ENCODE measurements at places on chromosomes 4 and X.

GRCh38 chrX:149467461-149467860, 37.6 kb downstream of the IDS start:
- DNase-seq = no peak

- no peak for DNase-seq
These were observed 40.1 kb upstream of the RPA4 start for GRCh38 chrX:96843566-96843965.

DNA sequence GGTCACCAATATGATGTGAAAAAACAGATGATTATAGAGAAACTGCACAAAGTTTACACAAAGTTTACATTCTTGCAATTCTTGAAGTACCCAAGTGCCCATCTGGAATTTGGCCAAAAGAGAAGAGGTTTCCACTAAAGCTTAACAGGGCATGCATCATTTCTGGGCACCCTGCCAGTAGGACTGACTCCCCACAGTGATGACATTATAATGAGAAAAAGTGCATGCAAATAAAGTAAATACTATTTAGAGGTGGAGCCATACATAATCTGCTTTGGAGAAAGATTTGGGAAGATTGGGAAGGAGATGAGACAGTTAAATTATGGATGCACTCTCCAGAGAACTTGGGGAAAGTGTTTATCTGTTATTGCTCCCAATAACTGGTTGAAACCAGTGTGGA, 93.7 kb upstream of the TRPC3 start:
- no peak for DNase-seq

GRCh38 chr4:89357340-89357739, 49.7 kb upstream of the GPRIN3 start:
- no peak for DNase-seq

DNA sequence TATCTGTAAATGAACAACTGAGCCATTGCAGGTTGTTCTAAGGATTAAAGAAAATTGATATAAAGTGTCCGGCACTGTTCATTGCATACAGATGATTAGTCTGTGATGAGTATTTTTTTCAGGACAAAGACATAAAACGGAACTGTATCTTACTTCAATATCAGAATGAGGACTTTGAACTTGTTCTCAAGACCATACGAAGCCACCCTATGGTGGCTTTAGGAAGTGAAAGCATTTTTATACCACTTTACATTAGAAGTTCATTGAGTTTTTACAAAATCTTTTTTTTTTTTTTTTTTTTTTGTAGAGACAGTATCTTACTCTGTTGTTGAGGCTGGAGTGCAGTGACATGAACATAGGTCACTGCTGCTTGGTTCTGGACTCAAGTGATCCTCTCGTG, 45.2 kb upstream of the TRIM2 start:
- DNase-seq = no peak

GRCh38 chr4:81549984-81550383, 78.3 kb upstream of the RASGEF1B start:
- no peak for DNase-seq

DNA sequence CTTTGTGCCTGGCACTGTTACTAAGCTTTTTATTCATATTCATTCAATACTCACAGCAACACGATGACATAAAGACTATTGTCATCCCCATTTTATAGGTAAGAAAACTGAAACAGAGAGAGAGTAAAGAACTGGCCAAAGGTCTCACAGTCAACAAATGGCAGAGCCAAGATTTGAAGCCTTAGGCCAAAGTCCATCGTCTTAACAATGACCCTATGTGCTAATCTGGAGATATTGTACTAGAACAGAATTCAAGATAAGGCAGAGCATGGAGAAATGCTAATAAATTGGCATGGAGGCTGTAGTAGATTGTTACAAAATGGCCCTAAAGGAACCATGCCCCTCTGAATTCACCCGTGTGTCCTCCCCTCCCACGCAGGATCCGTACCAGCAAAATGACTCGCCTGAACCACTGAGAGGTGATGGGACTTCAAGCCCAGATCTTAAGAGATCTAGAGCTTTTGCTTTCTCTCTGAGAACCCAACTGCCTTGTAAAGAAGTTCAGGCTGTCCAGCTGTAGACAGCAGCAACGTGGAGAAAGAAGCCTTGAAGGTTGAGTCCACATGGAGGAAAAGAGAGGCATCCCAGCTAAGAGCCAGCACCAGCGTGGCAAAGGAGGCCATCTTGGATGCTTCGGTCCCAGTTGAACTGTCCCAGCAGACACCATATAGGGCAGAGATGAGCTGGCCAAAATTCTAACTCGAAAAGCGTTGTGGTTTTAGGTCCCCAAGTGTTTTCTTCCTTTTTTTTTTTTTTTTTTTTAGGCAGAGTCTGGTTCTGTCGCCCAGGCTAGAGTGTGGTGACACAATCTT, 52.8 kb upstream of the RBM47 start:
- DNase-seq = no peak

DNA sequence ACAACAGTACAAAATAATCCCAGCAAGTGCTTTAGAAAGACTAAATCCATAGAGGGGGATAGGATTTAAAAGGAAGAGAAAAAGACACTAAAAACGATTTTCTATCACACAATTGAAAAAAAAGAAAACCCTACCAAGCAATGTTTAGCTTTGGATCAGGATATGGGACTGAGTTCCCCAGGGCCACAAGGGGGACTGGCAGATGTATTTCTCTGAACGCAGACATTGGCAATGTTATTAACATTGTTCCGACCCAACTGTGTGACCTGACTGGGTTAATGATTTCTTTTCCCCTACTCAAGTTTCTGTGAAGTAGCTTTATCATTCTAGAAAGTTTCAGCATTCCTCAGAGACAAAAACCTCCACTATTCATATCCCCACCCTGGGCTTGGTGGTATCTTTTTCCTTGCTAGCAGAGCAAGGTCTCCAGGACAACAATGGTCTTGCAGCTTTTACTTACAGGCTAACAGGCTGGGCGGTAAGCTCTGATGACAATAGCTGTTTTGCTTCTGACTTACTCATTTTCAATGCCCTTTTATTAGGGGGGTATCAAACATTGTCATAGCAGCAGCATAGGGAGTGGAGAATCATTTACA, 25.8 kb downstream of the SLC7A11 start:
- no peak for DNase-seq

DNA sequence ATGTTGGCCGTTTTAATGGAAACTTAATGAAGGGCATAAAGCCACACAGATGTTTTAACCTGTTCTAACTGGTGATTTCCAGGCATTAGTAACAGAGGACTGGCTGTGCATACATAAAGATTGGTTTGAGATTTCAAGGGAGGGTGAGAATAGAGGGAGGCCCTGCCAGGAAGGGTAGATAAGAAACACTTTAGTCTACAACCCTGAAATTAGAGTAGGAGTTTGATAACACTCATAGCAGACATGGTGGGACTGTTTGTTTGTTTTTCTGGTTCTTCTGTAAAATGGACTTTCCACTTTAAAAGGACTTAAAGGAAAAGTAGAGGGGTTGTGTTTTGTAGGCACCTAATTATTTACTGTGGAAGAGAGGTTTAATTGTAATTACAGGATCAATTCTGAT, 16.2 kb downstream of the SLC4A4 start:
- DNase-seq = no peak

DNA sequence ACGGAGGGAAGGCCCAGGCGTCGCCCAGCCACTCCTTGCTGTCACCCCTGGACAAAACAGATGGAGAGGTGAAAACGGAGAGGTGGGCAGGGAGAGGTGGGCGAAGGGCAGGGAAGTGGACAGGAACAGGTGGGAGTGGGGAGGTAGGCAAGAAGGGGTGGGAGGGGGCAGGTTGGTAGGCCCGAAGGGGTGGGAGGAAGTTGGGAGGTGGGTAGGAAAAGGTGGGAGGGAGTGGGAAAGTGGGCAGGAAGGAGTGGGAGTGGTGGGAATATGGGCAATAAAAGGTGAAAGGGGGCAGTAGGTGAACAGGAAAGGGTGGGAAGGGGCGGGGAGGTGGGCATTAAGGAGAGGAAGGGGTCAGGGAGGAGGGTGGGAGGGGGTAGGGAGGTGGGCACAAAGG, 9.0 kb upstream of the MAGEC1 start:
- DNase-seq = no peak

DNA sequence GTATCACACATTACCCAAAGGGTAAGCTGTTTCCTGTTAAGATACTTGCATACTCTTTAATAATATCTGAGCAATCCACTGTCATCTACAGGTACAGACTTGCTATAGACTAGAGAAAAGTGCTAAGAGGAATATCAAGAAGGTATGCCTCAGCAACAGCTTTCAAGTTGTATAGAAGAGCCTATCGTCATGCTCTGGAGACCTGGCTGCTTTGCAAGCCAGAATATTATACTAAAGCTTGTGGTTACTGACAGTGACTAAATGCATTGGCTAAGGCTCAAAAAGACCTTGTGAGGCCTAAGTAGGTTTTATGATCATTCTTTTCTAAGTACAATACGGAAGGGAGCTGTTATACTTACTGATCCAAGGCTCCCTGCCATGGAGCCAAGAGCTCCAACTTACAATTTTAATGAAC, 11.3 kb downstream of the LAMP2 start:
- DNase-seq = peak; percentile 64

Data from activated CD4-positive, alpha-beta T cell treated with anti-CD3 and anti-CD28 coated beads, Interleukin-2, amount 10 ng/mL, durations not matched to agents 24 days and 14 days (primary cell).